ENCODE measurements at places on chromosomes 4 and X. TPM values are rescaled to one million over a fixed set of nuclear protein-coding genes. Genes with fewer than 3 reads are reported as not detected.

DNA sequence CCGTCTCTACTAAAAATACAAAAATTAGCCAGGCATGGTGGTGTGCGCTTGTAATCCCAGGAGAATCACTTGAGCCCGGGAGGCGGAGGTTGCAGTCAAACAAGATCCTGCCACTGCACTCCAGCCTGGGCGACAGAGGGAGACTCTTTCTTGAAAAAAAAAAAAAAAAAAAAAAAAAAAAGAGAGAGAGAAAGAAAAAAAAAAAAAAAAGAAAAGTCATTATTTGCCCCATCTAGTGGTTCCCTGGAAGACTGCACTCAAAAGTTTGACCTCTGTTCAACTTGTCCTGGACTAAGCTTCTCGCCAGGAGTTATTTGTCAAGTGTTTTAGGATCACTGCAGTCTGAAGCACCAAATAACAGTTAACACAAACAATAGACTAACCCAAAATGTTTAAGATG is 45.3 kb upstream of the KCTD8 start:
- no peak overlapping the region for H3K27ac ChIP-seq
- no peak for DNase-seq
- H3K36me3 ChIP-seq, result no peaks in the 10 kb centered on the region

Gene MUC7
- total RNA-seq, result not detected

Gene MAOB
- 42.6 TPM for total RNA-seq

Gene DCLK2
- 0.78 TPM for total RNA-seq

Gene LRIT3
- 0.08 TPM for total RNA-seq

Gene PAGE2B
- not detected for total RNA-seq
